ENCODE measurements at places on chromosomes 1 and 21.

DNA sequence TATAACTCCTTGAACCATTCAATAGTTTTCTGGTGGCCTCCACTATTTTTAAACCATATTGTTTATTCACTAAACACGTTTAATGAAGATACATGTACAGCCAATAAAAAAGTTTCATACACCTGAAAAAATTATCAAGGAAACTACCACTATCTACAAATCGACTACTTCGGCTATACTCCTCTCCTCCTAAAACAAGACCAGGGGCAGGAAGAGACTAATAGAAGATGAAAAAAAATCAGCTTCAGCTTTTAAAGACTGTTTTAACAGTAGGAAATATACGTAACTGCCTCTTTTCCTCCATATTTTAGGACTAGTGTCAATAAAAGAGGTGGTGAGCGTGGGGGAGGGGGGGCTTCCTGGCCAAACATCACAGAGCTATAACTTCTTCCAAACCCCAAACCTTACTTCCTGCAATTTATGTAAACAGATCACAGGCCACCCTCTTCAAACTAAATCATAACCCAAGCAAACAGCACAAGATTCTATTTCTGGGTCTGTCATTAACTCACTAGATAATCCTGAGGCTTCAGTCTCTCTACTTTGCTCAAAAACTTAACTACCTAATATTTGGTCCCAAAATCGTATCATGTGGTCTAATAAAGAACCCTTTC, 15.1 kb downstream of the FOXJ3 start:
- DNase-seq = no peak

DNA sequence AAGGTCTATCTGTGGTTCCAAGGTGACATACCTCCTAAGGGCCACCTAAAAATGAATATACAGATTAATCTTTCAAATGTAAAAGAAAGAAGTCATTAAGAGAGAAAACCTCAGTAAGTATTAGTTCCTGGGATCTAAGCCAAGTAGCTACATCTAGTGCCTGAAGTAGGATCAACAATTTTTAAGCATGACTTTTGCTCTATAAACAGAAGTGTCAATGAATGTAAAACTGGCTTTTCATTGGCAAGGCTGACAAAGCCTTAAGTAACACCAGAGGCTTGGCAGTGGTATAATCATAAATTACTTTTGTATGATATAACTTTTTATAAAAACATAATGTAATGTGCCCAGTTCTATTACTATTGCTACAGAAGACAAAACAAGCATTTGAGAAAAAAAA, 12.2 kb upstream of the ACADM start:
- no peak for DNase-seq

DNA sequence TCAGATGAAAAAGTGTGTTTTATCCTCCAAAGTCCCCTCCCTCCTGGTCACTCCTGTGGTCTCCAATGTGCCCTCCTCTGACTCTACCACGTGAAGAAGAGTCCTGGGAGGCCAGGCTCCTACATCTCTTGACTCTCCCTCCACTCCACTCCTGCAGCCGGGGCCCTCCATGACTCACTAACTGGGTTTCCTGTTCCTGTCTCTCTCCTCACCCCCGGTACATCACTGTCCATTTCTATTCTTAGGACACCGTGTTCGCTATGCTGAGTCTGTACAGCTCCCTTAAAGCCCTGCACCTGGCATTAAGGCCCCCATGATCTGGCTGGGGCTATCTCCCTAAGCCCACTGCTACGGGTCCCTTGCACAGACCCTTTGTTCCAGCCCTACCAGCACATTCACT, 93.4 kb downstream of the BCAR3 start:
- DNase-seq = no peak

GRCh38 chr1:59673573-59674450, 140.9 kb upstream of the HOOK1 start:
- DNase-seq = no peak

DNA sequence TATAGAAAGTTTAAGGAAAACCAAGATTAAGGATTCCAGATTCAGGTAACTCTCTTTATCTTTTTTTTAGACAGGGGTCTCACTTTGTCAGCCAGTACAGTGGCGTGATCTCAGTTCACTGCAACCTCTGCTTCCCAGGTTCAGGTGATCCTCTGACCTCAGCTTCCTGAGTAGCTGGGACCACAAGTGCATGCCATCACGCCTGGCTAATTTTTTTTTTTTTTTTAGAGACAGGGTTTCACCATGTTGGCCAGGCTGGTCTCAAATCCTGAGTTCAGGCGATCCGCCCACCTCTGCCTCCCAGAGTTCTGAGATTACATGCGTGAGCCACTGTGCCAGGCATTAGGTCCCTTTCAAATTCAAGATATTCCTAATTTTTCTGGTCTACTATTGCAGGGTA, 15.9 kb downstream of the LZIC start:
- no peak for DNase-seq
